Forelimb muscle (tissue), 1 donor: ENCODE measurements at places on chromosomes 16 and 17. TPM values are rescaled to one million over a fixed set of nuclear protein-coding genes. Genes with fewer than 3 reads are reported as not detected.

OTOA gene
- polyA plus RNA-seq = 0.06 TPM

DNA sequence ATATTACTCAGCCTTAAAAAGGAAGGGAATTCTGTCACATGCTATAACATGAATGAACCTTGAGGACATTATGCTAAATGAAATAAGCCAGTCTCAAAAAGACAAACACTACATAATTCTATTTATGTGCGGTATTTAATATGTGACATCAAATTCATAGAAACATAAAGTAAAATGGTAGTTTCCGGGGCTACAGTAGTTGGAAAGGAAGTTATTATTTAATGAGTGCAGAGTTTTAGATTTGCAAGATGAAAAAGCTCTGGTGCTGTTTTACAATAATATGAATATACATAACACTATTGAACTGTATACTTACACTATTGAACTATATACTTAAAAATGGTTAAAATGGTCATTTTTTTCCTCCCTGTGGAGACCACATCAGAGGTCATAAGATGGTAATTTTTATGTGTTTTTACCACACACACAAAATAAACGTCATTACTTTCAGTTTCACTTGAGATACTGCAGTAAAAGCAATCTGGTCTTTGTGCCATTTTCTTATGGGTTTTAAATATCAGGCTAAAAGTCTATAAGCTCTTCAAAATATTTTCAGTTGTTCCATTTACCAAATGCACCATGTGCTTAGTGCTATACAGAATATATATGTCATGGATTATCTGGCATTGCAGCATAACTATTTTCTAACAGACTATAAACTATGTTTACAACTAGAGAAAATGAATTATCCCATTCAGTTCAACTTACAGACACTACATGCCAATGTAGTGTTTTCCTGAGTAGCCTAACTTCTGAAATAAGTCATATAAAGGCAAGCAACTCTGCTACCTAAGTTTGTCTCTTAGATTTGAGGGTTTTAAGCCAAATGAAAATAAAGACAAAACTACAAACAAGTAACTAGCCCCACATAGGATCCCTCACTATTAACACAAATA lies 90.9 kb downstream of the SPAG9 start:
- DNase-seq = no peak

DNA sequence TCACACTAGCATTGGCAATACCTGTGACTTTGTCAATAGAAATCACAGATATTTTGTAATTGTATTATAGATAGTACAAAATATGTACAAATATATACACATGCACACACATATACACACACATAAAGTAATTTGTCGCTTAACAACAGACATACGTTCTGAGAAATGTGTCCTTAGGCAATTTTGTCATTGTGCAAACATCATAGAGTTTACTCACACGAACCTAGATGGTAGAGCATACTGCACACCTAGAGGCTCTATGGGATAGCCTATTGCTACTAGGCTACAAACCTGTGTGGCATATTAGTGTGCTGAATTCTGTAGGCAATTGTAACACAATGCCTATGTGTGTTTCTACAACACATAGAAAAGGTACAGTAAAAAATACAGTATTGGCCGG lies 11.0 kb downstream of the UNC119 start:
- DNase-seq = no peak

- DNase-seq = no peak
These were observed 929 bp downstream of the SLC25A11 start for GRCh38 chr17:4938688-4939545.

DNA sequence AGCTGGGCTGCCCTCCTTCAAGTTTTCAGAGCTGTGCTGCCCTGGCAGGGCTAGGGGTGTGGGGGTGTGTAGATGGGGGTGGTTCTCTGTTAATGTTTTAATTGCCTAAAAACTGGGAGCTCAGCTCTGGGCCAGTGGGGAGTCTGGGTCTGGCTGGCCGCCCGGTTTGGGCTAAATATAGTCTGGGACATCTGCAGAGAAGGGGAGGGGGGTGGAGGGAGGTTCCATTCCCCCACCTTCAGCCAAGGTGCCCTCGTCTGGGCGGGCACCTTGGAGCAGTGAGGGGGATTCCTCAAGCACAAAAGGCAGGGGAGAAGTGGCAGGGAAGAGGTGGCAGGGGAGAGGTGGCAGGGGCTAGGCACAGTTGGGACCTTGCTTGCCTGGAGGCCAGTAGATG lies 13.0 kb downstream of the RARA start:
- DNase-seq = no peak

DNA sequence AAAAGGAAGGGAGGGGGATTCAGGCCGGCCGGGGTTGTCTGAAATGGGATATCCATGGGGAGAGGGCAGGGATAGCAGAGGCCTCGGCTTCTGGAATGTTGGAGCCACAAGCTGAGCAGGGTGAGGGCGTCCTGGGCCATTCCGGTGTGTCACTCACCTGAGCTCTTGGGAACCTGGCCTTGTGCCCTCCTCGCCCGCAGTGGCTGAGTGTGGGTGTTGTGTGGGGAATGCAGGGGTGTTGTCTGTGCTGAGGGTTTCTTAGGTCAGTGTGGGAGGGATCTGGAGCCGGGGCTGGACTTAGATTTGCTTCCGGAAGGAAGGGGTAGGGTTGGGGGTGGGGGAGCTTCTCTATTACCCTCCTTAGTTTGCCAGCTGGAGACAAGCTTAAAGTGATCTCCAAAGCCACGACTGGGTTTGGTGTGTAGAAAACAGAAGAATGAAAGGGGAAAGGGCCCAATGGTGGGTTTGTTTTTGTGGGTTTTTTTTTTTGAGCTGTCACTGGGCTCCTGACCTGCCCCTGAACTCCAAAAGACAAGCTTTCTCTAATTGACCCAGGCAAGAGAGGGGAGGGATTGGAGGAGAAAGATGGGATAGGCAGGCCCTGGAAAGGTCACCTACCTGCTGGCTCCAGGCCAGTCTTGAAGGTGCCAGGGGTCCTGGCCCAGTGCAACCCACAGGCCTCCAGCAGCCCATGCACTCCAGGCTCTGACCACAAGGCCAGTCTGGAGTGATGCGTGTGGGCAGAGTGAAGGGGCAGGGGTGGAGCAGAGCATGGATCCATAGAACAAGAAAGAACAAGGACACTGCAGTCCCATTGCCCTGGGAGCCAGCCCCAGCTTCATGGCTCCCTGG lies at the start of gene SULT1A2:
Gene SULT1A2, minus strand, starts transcription at position 211 of the 852 bp plus-strand sequence. CDS start 1,120 bp downstream, outside the sequence.
- DNase-seq = no peak

- DNase-seq = no peak
These were observed 1.4 kb downstream of the PAQR4 start for GRCh38 chr16:2970563-2970962.

GRCh38 chr17:42322382-42323267 lies 34.3 kb downstream of the STAT5A start:
- peak; percentile 80 for DNase-seq

DNA sequence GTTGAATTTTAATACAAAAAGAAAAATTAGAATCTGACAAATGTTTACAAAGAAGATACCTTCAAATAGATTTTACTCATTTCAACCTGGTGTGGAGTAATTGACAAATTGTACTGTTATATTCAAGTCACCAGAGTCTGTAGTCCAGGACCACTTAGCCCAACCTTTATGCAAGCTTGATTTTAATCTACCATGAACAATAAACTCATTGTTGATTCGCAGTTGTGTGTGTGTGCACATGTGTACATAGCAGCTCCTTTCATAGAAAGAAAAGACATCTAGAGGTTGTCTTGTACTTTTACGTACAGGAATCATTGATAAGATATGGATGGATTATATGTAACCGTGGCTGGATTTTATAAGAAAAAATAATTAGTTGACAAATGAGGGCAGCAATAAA lies 20.7 kb upstream of the LRRC37A start:
- DNase-seq = no peak

GRCh38 chr17:37662353-37662752 lies 19.1 kb upstream of the DDX52 start:
- DNase-seq = no peak

DNA sequence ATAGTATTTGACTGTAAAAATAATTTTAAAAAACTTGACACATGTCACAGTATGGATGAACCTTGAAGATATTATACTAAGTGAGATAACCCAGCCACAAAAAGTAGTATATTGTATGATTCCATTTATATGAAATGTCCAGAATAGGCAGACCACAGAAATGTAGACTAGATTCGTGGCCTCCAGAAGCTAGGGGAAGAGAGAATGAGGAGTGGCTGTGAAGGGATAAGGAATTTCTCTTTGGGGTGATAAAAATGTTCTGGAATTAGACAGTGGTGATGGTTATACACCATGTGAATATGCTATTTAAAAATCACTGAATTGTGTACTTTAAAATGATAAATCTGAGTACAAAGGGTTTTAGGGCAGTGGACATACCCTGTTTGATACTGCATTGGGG lies 253.1 kb upstream of the DYNLRB2 start:
- no peak for DNase-seq

MRC2 gene
- polyA plus RNA-seq = 136 TPM

DNA sequence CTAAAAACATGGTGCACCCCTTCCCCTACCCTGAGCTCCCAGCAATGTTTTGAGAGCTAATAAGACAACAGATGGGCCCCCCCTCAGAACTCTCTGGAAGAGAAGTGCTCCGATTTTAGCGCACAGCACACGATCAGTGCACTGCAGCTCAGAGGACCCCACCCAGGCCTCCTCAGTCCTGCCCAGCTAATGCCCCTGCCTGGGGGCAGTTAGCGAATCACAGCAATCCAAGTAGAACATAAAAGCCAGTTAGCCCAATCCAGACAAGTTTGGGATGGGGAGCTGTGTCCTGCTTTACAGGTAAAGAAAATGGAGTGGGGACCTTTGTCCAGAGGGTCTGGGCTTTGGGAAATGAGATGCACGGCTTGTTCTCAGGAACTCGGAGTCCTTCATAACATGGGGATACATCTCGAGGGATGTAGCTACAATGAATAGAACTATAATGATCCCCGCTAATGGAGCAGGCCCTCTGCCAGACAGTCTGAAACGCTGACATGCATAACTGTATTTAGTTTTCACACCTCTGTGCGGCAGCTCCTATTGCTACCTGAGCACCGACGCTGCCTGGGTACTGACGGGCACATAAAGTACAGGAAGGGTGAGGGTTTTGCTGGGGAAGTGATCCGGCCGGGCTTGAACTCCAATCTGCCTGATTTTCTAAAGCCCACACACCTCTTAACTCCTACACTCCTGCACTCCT lies 29.7 kb upstream of the CDC42EP4 start:
- no peak for DNase-seq

DNA sequence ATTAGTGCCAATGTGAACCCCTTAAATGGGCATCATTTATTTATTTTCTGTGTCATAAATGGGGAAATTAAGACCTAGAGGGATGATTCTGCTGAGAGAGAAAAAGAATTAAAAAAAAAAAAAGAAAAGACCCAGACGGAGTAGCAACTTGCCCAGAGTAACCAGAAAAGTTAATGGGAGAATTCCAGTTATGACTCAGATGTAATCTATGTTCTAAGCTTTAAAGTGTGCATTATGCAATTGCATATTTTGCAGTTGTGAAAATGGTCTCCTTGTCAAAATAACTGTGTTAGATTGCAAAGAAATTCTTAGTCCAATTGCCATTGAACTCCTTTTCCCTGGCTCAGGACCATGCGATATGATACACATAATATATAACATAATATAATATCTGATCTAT lies 38.6 kb upstream of the TBX2 start:
- DNase-seq = no peak

HBA2 gene
- polyA plus RNA-seq = 3,429 TPM

SLC9A5 gene
- polyA plus RNA-seq = 1.2 TPM

- no peak for DNase-seq
These were observed 48.9 kb upstream of the MRPS23 start for GRCh38 chr17:57898487-57899311.

ERN2 gene
- not detected for polyA plus RNA-seq

HBM gene
- polyA plus RNA-seq = 6.8 TPM

DNA sequence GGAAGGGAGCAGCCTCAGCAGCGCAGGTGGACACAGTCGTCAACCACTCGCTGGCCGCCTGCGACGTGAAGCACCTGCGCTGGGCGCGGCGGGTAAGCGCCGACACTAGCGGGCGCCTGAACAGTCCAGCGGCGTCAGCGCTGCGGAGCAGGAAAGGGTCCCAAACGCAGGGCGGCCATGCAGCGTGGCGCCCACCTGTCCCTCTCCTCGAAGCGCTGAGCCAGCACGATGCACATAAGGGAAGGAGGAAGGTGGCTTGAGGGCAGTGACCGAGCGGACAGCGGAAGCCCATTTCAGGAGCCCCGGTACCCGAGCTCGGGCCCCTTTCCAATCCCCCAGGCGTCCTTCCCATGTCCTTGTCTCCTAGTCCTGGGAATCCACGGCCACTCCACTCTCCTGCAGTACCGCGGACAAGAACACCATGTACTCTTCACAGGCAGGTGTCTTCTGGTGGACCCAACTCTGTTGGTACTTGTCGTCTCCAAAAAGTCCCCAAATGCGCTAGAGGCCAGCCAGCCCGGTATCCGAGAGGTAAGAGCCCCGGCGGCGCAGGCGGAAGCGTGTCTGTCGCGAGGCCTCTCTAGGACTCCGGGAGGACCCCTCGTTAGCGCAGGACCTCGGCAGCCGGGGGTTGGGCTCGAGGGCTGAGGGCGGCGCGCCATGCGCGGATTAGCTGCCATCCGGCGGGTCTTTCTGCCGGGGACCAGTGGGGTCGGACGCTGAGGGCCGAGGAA lies 14.4 kb downstream of the ZNF232 start:
- DNase-seq = no peak

DNA sequence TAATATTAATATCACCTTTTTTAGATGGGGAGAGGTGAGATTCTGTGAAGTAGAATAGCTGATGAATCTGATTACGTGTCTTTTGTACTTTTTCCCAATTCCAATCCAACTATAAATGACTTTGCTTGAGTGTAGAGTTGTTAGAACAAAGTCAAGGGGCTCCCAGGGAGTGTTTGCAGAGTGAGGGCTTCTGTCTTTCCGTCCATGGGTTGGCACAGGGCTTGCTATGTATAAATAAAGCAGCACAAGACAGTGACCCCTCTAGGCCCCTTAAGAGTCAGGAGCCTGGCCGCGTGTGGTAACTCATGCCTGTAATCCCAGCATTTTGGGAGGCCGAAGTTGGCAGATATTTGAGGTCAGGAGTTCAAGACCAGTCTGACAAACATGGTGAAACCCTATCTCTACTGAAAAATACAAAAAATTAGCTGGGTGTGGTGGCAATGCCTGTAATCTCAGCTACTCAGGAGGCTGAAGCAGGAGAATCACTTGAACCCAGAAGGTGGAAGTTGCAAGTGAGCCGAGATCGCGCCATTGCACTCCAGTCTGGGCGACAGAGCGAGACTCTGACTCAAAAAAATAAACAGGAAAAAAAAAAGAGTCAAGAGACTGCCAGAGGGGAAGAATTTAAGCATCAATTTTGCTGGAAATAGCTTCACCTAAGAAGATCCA lies 127.9 kb upstream of the HS3ST3A1 start:
- no peak for DNase-seq

- DNase-seq = peak; percentile 19
These were observed 93.3 kb downstream of the MYO1D start for GRCh38 chr17:32783602-32784001.

- DNase-seq = no peak
These were observed 12.2 kb downstream of the CD2BP2 start for GRCh38 chr16:30342751-30343490.

DNA sequence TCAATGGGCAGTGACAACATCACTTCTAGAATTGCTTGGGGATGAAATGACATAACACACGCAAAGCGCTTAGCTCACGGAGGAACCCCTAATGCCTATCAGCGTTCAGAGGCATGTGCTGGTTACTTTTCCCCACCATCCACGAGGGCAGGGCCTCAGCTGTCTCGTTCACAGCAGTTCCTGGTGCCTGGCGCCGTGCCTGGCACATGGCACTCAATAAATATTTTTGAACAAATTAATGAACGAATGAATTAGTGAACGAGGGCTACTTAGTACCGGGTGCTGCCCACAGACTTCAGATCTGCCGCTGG lies 14.1 kb upstream of the CIBAR2 start:
- DNase-seq = no peak

TERB1 gene
- not detected for polyA plus RNA-seq

CCDC47 gene
- 54.9 TPM for polyA plus RNA-seq
